ENCODE measurements at places on chromosomes 6 and 20.

- DNase-seq = no peak
Measured at GRCh38 chr6:40334496-40335270, 252.5 kb downstream of the LRFN2 start.

DNA sequence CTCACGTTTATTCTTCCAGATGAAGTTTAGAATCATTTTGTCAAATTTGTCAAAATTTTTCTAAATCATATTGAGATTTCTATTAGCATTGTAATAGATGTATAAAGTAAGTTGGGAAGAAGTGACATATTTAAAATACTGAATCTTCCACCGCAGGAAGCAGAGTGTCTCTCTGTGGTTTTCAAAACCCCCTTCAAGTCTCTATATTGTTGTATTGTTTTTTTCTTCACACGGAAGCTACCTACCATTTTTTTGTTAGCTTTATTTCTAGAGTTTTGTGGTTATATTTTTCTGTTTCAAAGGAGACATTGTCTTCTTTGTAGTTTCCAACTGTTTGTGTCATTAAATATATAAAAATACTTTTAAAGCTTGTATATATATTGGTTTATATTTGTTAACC is 188.6 kb downstream of the ZDHHC14 start:
- no peak for DNase-seq

- peak; percentile 7 for DNase-seq
Measured at GRCh38 chr6:85594197-85594930, 706 bp upstream of the SNX14 start.

DNA sequence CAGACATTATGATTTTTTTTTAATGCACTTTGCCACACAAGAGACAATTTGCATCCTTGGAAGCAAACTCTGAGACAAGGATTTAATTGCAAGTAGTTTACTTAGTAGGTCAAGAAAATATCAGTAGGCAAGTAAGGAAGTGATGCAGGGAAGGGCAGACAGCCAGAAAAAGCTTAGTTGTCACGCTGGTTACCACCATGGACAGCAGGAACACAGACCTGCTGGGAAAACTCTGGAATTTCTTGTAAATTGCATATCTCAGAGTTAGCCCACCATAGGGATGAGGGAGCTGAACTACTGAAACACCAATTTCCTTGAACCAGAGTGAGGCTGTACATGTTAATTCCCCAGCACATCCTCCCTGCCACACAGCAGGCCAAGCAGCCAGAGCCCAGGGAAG is 92.7 kb downstream of the L3MBTL3 start:
- DNase-seq = no peak
